Right lung (tissue), 10 donors: ENCODE measurements at places on chromosomes 1 and 21. TPM values are rescaled to one million over a fixed set of nuclear protein-coding genes. Genes with fewer than 3 reads are reported as not detected.

PLA2G2A gene
- 1.2 TPM for polyA plus RNA-seq

CELA3A gene
- not detected for polyA plus RNA-seq

TMCC2 gene
- polyA plus RNA-seq, result 16.0 TPM

FCRL2 gene
- polyA plus RNA-seq, result 0.04 TPM

YRDC gene
- polyA plus RNA-seq, result 12.8 TPM

CALML6 gene
- 0.81 TPM for polyA plus RNA-seq

TIE1 gene
- 74.8 TPM for polyA plus RNA-seq

CYP4A22 gene
- 0.12 TPM for polyA plus RNA-seq

DNA sequence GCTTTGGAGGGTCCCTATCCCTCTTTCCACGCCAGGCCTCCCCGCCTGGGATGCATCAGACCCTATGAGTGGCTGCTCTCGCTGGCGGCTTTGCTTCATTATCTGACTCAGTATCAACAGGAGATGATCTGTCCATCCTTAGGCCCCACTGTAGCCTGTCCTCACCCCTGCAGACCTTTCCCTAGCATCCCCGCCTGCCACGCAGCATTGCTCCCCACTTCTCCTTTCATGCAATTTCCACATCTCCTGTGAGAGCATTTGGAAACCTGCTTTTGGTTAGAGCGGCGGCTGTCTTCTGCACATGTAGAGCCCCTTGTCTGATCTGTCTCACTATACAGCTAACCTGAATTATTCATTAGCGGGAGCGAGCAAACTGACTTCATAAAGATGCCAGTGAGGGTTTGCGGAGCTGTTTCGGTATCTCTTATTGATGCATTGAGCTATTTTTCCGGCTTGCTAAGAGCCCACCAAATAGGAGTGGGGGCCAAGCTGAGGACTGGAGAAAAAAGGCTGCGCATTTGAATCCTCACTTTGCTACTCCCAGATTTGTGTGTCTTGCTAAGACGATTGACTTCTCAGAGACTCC, 40.0 kb upstream of the ATP2B4 start:
- DNase-seq, result no peak

DNA sequence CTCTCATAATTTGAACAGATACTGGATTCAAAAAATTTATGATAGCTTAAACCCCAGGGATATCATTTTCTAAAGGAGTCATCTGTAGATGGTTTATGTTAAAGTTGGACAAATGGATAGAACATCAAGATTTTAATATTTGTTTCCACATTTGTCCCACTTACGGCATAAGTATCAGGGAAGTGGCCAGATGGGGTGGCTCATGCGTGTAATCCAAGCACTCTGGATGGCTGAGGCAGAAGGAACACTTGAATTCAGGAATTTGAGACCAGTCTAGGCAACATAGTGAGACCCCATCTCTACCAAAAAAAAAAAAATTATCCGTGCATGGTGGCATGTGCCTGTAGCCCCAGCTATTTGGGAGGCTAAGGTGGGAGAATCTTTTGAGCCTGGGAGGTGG, 229.1 kb downstream of the GPR52 start:
- no peak for DNase-seq

GRCh38 chr1:43975249-43975961, 645 bp downstream of the ATP6V0B start:
- DNase-seq, result no peak

DNA sequence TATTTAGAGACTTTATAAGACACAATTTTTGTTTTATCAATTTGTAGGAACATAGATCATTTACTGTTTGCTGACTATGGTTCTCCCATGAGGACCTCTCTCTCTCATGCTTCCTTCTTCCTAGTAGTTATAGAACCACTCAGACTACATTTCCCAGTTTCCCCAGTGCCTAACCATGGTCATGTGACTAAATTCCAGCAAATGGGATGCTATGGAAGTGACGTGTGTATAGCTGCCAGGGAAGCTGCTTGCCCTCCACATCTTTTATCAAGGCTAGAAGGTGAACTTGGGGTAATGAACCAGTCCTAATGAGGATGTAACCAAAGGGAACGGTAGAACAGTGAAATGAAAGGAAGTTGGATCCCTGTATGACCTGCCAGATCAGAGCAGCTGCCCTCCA, 184.0 kb downstream of the MIS18A start:
- no peak for DNase-seq

DNA sequence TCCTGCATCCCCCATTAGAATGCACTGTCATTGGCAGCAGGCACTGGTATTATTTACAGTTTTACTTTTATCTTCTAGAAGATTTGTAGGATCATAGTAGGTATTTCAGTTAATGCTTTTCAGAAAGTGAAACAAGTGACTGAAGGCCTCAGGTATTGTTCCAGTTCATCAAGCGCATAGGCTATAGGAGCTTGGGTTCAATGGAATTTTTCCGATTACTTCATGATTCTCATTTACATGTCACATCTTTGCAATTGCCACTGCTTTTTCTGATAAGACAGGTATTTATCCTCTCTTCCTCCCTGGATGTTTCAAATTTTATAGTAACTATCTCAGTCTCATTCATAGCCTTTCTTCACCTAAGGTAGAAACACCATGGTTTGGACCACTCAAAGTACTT, 161.3 kb downstream of the NTPCR start:
- DNase-seq, result no peak

GRCh38 chr21:42121794-42122193, 50.7 kb downstream of the UMODL1 start:
- DNase-seq, result no peak

DNA sequence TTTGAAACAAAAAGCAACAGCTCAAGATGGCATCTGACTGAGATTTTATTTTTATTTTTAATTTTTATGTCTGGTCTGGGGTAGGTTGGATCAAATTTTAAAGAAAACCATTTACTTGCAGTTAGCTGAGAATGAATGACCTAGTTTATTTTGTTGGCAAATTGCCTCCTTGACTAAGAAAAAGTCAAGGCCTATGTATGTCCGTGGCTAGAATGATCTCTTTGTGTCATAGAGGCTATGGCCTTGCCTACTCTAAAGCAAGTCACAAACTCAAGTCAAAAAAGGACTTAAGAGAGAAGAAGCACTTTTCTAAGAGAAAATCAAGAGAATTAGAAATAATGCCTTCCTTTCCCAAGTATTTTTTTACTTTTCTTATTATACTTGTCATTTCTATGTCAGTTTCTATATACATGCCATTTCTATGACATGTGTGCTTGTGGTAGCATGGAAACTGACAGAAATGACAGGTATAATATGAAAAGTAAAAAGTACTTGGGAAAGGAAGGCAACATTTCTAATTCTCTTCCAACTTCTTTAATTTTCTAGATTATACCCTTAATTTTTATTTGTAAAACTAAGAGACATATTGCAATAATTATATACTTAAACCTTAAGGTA, 136.7 kb downstream of the CENPF start:
- DNase-seq, result no peak

- DNase-seq, result no peak
These were observed 65.6 kb downstream of the OPTC start for GRCh38 chr1:203559523-203559922.

GRCh38 chr1:214967865-214968575, 114.5 kb upstream of the KCNK2 start:
- DNase-seq, result no peak
